Stimulated activated memory B cell treated with anti-CD40 and anti-IgM and Interleukin-4, amounts not matched to agents 10 μg/mL and 1 μg/mL and 100 μg/mL, for 72 hours (primary cell): ENCODE measurements at places on chromosomes 5 and 9.

DNA sequence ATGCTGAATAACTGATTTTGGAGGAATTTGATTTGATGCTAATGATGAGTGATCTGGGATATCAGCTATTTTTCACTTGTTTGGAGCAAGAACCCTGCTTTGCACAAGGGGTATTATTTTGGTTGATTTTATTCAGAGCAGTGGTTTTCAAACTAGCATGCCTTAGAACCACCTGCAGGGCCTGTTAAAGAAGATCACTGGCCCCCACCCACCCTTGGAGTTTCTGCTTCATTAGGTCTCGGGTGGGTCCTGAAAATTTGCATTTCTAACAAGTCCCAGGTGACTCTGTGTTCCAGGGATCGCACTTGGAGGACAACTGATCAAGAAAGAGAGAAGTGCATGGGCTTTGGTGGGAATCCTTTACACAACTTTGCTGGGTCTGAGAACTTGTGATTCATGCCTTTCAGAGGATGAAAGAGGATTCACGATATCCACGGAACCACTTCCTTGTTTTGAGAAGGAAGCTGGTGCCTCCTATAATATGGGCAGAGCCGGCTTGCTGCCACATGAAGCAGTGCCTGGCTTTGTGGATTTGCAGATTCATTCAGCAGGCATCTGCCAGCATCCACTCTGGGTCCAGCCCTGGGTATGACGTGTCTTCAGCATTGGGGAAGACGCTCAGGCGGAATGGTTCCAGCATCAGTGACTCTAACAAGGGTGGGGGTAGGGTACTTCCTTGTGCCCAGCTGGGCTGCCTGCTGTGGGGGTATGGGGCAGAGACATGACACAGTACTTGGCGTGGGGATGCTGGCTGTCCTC lies 106.6 kb upstream of the PITX1 start:
- ATAC-seq = peak; percentile 31

DNA sequence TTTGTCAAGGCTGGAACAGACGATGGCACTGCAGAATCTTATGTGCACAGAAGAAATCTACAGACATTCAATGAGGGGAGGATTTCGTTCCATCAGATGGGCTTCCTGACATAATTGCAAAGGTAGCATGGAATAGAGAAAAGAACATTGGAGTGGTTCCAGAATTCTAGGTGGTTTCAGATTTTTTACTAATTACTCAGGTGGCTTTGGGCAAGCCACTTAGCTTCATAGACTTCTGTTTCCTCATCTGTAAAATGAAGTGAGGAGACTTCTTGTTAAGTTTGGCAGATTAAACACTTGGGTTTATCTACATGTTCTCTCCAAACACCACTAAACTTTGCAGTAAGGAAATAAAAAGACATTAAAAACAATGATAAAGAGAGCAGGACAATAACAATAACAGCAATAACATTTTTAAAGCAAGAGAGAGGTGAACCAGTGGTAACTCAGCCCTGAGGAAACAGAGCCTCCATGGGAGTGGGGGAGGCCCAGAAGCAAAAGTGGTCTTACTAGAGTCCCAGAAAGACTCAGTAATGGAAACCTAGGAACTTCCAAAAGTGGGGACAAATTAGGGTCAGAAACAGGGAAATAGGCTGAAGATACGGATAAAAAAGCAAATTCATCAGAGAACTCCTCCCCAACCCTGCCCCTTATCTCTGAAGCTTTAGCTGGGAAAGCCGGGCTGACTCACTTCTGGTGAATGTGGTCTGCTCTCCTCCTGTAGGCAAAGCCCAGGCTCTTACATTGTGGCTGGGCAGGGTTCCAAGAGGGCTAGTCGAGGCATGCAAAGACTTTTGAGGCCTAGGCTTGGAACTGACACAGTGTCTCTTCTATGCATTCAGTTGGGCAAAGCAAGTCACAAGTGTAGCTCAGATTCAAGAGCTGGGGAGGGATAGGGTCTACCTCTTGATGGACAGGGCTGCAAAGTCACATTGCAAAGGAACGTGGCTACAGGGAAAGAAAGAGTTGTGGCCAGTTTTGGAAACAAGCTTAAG lies 11.8 kb upstream of the ACTBL2 start:
- ATAC-seq = peak; percentile 27

- ATAC-seq = peak; percentile 80
Observed at GRCh38 chr5:17436761-17437221, 61.2 kb upstream of the TAF11L2 start.

DNA sequence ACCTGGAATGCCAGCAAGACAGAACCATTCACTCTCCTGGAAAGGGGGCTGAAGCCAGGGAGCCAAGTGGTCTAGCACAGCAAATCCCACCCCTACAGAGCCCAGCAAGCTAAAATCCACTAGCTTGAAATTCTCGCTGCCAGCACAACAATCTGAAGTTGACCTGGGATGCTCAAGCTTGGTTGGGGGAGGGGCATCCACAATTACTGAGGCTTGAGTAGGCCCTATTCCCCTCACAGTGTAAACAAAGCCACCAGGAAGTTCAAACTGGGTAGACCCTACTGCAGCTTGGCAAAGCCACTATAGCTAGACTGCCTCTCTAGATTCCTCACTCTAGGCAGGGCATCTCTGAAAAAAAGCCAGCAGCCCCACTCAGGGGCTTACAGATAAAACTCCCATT lies 17.3 kb downstream of the RIGI start:
- ATAC-seq = no peak

DNA sequence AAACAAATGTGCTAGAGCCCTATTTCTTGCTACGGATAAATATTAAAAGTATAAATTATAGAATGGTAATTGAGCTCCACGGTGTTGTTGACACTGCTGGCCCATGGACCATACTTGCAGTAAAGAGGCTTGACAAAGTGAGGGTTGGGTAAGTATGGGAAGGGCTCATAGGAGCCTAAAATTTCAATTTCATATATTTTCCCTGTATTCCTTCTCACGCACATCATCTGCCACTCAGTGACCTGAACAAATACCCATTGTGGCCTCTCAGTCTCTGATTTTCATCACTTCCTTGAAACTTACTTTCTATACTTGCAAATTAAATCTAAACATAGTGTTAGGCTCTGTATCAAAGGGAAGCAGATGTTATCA lies 116.5 kb downstream of the PIK3R1 start:
- no peak for ATAC-seq

DNA sequence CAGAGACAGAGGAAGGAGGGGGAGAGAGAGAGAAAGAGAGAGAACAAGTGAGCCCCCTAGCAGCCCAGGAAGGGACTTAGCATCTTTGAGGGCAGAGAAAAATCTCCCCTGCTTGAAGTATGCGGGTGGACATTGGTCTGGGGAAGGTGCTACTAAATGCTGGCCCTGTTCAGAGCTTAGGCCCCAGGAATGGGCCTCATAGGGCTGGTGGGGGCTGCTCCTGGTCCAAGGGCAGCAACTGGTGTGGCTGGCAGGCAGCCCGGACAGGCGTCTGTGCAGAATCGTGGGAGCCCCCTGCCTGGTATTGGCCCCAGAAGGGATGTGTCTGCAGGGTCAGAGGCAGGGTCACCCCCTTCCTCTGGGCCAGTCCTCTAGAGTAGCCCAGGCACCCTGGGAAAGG lies 47.8 kb upstream of the SUSD3 start:
- no peak for ATAC-seq

DNA sequence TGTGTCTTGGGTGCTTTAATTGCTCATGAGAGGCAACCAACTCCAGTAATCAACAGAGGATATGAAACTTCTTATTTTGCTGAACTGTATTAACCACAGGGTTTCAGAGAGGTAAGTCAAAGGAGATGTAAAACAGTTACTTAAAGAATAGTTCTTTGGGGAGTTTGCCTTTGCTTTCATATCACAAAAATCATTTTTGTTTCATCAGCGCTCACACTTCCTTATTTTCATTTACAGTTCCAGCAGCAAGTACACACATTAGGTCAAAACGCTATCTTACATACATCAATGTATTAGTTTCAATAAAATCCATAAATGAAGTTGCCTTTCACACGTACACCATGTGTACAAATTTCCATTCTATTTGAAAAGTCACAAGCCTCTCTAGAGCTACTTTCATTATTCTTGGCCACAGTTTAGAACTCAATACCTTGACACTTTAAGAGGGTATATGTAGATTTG lies 50.1 kb downstream of the ST8SIA4 start:
- peak; percentile 98 for ATAC-seq

DNA sequence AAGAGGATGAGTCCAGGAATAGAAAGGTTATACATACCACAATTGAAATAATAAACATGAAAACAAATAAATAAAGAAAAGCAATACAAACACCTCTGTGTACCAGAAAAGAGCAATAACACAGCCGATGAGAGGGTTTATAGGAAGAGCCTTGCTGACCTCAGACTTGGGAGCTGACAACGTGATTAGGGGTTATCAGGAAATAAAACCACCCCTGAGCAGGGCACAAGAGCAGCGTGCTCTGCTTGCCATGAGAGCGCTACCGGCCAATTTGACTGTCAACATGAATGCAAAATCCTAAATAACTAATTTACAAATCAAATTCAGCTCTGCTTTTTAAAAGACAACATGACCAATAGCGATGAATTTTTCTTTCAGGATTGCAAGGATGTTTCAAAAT lies 2.6 kb upstream of the FREM1 start:
- ATAC-seq = no peak

- peak; percentile 68 for ATAC-seq
Observed at GRCh38 chr9:27572566-27572917, 739 bp downstream of the C9orf72 start.

DNA sequence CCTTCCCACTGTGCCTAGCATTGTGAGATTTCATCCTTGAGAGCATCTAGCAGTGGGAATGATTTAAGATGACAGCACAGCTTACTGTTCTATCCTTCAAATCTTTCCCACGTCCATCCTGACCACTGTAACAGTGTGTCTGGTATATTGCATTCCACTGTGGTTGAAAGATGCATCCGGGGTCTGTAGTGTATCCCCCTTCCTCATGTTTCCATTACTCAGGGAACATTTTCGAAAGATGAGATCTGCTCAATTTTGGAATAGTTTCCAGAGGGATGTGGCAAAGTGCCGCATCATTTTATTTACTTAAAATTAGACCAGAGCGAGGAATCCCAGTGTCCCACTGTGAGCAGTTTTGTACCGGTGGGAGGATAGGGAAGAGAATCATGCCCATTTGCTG lies 407.1 kb upstream of the PAPPA start:
- ATAC-seq = no peak
